ENCODE measurements at places on chromosomes 16 and 17. TPM values are rescaled to one million over a fixed set of nuclear protein-coding genes. Genes with fewer than 3 reads are reported as not detected.

The PSMC3IP gene
- 2.2 TPM for polyA plus RNA-seq

The TBC1D3L gene
- polyA plus RNA-seq = 2.8 TPM

The MBTD1 gene
- 4.1 TPM for polyA plus RNA-seq

The RAMP2 gene
- polyA plus RNA-seq = 73.5 TPM

The SEPTIN1 gene
- 1.6 TPM for polyA plus RNA-seq

The ABI3 gene
- 4.6 TPM for polyA plus RNA-seq

The MYH2 gene
- not detected for polyA plus RNA-seq

The CALB2 gene
- 0.95 TPM for polyA plus RNA-seq

The VPS9D1 gene
- 18.4 TPM for polyA plus RNA-seq

The FAM171A2 gene
- polyA plus RNA-seq = 1.9 TPM

The GP1BA gene
- polyA plus RNA-seq = 0.16 TPM

DNA sequence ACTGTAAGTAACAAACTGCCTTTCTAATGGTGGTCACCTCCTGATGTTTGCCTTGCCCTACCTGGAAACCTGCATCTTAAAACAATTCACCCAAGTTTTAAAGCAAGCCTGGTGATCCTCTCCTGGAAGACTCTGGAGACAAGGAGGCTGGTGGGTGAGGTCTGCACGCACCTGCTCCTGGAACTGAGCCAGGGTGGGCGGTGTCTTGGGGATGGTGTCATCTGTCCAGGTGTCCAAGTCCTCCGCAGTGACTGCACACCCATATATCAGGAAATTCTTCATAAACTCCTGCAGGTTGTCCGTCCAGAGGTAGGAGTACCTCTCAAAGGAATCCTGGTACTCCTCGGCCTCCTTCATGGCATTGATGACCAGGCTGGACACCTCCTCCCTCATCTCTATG is 44.9 kb downstream of the DNAH17 start:
- no peak for DNase-seq

GRCh38 chr17:77526728-77527350 is 386.1 kb downstream of the SEC14L1 start:
- DNase-seq = no peak

DNA sequence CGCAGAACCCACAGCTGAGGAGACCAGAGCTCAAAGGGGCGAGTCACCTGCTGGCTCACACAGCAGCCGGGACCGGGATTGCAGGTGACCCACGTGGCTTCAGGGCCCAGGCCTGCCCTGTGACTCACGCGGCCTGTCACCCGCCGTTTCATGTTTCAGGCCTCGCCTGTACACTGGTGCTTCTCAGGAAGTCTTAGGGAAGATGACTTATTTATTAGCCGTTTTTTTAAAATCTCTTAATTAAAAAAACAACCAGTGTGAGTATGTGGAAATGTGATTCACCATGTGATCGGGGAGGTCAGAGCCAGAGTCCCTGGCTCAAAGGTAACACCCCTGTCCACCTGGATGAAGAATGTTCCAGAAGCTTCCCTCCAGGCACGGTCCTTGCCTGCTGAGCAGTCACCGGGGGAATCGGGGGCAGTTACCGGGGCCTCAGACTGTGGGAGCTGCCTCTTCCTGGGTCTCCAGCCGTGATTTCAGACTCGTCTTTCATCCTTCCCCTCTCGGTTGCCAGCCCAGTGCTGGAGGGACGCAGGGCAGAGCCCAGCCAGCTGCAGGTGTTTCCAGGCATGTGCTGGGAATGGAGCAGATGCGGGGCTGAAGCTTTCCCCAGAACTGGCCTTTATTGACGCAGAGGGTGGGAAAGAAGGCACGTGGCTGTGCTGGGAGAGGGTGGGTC is 49.3 kb downstream of the CMIP start:
- no peak for DNase-seq

- DNase-seq = no peak
Measured at GRCh38 chr16:2458887-2459646, 842 bp upstream of the TEDC2 start.

GRCh38 chr16:60720060-60720459 is 1316.2 kb downstream of the CDH8 start:
- DNase-seq = no peak

DNA sequence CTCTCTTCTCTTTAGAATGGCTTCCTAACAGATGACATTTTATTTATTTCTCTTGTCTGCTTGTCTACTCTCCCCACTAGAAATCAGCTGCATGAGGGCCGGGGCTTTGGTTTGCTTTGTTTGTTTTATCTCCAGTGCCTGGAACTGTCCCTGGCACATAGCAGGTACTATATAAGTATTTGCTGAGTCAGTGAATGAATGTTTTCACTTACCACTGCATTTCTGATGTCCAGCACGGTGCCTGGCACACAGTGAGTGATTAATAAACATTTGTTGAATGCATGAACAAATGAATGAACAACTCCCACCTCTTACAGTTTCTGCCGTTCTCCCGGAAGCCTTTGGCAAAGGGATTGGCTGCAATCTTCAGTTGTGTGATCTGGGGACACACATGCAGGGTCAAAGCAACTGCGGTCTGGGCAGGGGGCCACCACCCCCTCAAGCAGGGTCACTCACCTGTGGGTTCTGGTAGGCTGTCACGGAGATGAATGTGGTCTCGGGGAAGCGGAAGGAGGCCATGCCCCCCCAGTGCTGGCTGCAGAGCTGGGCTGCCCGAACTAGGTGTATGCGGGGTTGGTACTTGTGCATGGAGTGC is 3.4 kb downstream of the TBX6 start:
- DNase-seq = no peak

DNA sequence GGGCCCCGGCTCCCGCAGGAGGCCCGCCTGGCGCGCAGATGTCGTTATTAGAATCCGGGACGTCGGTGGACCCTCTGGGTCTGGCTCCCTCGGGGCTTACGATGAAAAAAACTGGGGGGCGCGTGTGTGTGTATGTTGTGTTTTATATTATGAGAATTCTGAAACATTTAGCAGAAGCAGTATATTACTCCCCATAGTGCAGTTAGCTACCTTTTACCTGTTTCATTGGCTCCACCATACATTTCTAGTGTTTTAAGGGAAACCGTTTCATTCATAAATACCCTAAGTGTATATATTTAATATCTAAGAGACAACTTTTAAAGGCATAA is 486 bp upstream of the DNAJA2 start:
- no peak for DNase-seq

GRCh38 chr16:2777903-2778629 is 986 bp upstream of the ELOB start:
- no peak for DNase-seq

- DNase-seq = peak; percentile 28
Measured at GRCh38 chr16:58018803-58019202, 6.8 kb upstream of the MMP15 start.

DNA sequence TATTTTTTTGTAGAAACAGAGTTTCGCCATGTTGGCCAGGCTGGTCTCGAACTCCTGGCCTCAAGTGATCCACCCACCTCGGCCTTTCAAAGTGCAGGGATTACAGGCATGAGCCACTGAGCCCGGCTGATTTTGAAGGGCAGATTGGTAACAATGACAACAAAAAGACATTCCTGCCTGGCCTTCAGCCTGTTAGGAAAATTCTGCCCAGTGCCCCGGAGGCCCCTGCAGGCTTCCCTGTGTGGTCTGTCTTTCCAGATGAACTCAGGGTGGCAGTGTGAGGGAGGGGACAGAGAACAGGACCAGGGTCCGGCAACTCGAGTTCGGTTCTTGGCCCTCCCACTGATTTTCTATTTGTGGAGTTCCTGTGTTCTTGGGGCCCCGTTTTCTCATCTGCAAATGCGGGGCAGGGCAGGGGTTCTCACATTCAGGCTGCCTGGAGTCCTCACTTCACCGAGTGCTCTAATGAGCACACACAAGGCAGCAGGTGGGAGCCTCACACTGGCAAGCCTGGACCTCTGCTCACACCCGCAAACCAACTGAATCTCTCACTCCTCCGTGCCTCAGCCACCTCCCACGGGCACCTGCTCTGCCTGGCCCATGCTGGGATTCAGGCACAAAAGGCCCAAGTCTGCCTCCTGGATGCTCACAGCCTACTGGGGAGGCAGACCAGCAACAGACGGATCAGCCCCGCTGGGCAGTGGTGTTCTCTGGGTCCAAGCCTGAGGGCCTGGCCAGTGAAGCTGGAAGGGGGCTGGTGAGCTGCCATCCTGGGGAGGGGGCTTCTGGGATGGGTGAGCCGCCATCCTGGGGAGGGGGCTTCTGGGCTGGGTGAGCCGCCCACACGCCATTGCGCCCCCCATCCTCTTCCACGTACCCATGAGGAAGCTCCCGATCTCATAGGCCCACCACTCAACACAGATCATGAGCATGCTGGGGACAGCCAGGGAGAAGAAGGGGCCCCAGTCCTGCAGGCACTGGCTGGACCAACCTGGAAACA is 10.3 kb downstream of the SLC47A2 start:
- peak; percentile 56 for DNase-seq

DNA sequence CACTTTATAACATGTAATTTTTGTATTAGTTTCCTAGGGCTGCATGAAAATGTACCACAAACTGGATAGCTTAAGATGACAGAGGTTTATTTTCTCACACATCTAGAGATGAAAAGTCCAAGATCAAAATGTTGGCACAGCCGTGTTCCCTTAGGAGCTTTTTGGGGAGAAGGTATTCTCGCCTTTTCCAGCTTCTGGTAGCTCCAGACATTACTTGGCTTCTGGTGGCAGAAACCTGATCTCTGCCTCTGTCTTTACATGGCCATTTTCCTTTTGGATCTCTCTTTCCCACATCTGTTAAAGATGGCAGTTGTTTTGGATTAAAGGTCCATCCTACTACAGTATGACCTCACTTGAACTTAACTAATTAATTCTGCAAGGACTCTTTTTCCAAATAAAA is 885.7 kb upstream of the CDH8 start:
- no peak for DNase-seq

- DNase-seq = no peak
Measured at GRCh38 chr16:87332150-87332549, 15.0 kb upstream of the C16orf95 start.

GRCh38 chr17:37726248-37726647 is 18.6 kb downstream of the HNF1B start:
- no peak for DNase-seq

GRCh38 chr17:66716236-66717026 is 118.5 kb upstream of the CACNG5 start:
- DNase-seq = no peak

DNA sequence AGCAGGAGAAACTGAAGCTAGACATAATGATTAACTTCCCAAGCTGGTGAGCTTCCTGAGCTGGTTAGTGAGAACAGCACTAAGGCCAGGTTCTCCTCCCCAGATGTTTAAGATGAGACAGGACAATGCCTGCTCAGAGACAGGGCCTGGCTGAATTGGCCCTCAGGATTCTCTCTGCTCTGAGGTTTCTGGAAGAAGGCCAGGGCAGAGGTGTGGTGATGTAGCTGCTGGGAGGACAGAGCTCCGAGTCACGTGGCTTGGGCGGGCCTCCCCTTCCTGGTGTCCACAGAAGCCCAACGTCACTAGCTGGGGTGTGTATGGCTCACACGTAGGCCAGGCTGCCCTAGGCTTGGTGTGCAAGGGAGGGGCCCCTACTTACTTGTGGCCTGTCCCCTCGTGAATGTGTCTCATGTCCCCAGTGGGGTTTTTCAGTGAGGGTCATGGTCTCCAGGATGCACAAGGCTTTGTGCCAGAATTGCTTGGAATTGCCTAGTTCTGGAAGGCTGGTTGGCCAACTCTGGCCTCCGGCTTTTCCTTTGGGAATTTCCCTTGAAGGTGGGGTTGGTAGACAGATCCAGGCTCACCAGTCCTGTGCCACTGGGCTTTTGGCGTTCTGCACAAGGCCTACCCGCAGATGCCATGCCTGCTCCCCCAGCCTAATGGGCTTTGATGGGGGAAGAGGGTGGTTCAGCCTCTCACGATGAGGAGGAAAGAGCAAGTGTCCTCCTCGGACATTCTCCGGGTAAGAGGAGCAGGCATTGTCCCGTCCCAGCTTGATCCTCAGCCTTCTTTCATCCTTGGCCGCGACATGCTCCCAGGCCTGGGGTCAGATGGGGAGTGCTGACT is 3.4 kb downstream of the NOD2 start:
- DNase-seq = peak; percentile 89

DNA sequence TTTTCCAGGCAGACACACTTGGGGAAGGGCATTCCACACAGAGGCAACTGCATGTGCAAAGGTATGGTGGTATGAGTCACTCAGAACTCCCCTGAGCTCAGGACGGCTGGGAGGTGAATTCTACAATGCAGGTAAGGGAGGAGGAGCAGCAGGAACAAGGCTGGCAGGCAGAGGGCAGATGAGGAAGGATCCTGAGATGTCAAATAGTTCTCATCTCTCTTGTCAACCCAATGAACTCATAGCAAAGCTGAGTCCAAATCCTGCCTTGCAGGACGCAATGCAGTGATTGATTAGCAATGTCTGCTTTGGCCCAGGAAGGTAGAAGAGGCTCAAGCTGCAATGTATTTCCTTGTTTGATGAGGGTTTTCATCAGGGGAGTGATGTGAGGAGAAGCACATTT is 243.5 kb downstream of the XYLT1 start:
- DNase-seq = no peak

GRCh38 chr17:2566056-2566455 is 27.4 kb upstream of the PAFAH1B1 start:
- DNase-seq = no peak

DNA sequence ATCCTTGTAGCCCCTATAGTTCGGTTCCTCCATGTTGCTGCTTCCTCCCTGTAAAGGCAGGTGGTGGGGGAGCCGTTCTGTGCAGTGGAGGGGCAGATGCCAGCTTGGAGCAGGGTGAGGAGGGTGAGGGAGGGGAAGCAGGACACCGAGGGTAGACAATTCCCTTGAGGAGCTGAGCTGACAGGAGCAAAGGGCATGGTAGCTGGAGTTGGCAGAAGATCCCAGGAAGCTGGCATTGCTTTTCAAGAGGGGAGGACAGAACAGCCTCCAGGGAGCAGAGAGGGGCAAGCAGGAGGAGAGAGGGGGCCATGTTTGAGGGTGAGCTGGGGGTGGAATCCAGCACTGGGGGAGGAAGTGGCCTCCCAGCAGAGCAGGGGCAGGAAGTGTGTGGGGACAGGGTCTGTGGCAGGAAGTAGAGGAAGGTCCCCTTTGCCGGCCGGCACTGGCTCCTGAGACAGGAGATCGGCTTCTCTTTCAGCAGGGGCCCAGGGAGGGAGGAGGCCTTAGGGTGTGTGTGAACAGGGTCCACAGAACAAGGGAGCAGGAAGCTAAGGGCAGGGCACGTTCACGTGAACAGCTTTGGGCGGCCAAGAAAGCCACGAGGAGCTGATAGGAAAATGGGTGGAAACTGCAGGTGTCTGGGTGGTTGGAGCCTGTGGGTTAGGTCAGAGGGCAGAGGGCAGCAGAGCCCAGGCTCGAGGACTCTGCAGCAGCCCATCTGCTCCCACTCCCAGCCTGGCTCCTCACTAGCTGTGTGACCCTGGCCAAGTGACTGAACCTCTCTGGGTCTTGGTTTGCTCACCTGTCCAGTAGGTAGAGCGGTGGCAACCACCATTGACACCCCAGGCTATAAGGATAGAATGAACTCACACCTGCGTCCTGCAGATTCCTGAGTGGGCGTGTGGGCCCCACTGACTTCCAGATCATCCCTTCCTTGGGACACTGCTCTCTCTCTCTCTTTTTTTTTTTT is 17.5 kb upstream of the SPNS2 start:
- DNase-seq = no peak

- DNase-seq = no peak
Measured at GRCh38 chr17:7982173-7982572, 20.2 kb upstream of the GUCY2D start.

All from right cardiac atrium (tissue), 5 donors.